ENCODE measurements at places on chromosomes 2 and 18.

GRCh38 chr2:218582076-218582475 lies 13.4 kb downstream of the CNOT9 start:
- DNase-seq: no peak

- peak; percentile 10 for DNase-seq
Observed at GRCh38 chr18:47036298-47036874, 965 bp upstream of the ELOA2 start.

GRCh38 chr2:215886022-215886421 lies 127.3 kb downstream of the MREG start:
- DNase-seq: no peak

DNA sequence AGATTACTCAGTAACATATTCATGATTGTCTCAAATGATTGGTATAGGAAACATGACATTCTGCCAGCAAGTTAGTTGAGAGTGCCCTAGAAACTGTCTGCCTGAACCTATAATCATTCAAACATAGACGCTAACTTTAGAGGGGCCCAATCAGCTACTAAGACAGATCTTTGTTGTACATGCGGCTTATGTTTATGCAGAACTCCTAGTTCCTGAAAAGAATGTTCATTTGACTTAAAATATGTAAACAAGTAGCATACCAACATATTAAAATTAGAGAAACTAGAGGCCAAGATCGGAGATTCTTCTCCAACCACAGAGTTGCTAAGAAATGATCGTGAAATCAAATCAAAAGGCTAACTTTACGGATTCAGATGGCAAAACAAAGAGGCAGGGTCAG lies 4.2 kb upstream of the METAP1D start:
- DNase-seq: no peak

- no peak for DNase-seq
Observed at GRCh38 chr2:112010751-112011150, 44.3 kb upstream of the TMEM87B start.

GRCh38 chr2:205937211-205937610 lies 148.8 kb downstream of the INO80D start:
- no peak for DNase-seq

DNA sequence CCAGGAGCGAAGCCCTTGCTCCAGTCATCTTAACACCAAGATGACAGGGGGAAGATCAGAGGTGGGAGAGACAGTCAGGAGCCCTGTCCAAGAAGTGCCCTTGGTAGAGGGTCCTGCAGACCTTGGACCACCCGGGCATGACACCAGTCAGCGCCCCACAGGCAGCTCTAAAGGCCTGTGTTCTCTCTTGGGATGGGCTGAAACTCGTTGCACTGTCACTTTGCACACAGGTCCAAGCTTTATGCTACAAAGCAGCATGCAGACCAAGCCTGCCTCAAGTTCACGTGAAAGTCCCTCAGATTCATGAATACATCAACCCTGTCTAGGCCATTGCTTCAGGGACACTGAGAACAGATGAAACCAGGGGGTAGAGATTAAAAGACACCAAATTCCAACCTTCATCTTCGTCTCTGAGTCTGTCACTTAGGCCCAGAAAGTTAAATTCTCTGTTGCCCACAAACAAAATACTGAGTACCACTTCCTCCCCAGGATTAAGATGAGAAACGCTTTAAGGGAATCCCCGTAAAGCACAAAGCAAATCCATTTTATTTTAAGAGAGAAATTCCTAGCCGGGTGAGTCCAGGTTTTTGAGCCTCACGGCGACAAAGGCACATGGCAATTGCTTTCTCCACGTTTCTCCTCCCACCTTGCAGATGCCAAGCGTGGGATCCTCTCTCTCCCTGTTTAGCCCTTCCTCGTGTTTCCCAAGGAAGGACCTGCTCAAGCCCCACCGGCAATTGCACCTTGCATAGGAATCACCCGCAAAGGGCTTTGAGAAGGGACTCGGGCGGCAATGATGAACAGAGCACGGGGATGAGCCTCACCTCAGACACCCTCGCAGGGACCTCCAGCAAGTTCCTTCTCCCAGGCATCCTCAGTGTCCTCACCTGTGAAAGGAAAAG lies 75.0 kb upstream of the ID2 start:
- no peak for DNase-seq

GRCh38 chr18:63686871-63687270 lies 15.9 kb upstream of the SERPINB11 start:
- DNase-seq: no peak

- no peak for DNase-seq
Observed at GRCh38 chr2:209577376-209578357, 153.8 kb downstream of the MAP2 start.

DNA sequence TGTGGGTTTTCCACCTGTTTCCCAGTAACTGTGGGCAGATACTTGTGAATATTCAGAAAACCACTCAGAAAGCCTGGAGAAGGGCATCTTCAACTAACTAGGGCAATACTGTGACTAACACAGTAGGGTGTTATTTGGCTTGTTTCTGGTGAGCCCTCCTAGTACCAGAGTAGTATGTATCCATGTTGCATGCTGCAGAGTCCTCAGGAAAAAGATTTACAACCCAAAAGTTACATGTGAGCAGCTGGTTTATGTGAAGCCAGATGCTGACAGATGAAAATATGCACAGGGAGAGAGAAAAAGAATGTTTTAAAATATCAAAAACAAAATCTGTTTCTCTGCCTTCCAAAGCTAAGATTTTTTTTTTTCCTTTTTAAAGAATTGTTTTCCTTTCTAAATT lies 333.2 kb upstream of the UBE2E3 start:
- DNase-seq: no peak

- no peak for DNase-seq
Observed at GRCh38 chr18:45340884-45341283, 274.4 kb upstream of the SLC14A2 start.

- DNase-seq: no peak
Observed at GRCh38 chr2:1644427-1644826, 99.9 kb downstream of the PXDN start.

DNA sequence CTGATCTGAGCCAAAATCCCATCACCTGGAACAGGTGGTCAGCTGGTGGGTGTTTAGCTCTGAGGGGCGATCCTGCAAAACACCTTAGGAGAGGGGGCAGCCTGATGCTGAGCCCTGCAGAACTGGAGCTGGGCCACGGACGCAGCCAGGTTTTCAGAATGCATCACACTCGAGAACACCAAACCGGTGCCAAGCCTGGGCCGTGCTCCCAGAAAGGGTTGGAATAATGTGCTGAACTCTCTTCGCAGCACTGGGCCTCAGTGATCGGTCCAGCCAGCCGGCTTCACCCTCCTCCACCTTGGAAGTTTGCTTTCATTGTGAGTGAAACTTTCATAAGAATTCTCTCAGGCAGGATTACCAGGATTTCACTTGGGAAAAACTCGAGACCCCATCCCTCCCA lies 56.5 kb upstream of the TTC39C start:
- DNase-seq: no peak

GRCh38 chr2:50651676-50652075 lies 380.3 kb downstream of the NRXN1 start:
- no peak for DNase-seq

- DNase-seq: peak; percentile 75
Observed at GRCh38 chr2:181715033-181715630, 34.8 kb upstream of the NEUROD1 start.

DNA sequence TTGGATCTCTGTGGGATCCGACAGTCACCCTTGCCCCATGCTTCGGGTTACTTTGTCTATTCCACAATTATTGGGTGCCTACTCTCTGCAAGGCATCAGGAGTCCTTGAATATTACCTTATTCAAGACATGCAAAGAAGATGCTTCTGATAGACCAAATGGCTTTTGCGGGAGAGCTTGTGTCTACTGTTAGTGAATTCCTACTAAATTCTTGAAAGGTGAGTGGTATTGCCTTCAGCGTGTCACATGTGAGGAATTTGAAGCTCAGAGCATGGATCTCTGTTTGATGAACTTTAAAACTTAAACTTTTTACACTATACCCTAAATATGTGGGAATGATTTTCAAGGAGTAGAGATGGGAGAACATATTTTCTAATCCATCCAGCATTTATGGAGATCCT lies 184.4 kb downstream of the LTBP1 start:
- DNase-seq: no peak

DNA sequence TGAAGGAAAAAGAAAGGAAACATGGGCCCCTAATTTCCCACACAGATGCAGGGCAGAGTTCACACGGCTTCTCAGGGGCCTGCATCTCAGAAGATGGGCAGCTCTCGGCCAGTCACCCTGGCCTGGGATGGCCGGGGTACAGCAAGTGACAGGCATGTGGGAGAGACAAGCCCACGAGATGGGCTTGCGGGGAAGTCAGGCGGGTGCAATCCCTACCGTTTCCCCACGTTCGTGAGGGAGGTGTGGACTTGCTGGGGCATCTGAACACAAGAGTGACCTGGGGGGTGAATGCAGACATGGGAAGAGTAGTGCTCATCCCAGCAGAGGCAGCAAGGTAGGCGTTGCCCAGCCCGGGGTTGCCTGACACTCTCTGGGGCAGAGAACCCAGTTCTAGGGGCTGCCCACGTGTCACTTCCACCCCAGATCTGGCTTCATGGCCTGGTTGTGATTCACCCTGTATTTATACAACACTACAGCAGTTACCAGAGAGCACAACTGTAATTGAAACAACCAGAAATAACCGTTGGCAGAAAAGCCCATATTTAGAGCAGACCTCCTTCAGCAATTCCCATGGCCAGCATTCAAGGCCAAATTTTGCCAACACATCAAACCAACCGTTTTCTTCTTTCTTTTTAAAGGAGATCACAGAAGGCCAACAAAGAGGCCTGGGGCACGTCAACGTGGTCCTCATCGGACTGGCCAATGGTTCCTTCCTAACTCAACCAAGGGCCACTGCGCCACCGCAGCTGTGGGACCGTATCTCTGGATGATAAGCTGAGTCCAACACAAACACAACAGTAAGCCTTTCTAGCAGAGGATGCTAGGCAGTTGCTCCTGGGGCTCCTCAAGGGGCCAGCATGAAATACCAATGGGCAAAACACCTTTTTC lies 58.4 kb downstream of the PARD6G start:
- DNase-seq: no peak

GRCh38 chr2:15989559-15989958 lies 49.2 kb downstream of the MYCN start:
- DNase-seq: no peak

GRCh38 chr2:174574657-174575056 lies 22.9 kb downstream of the WIPF1 start:
- no peak for DNase-seq

- DNase-seq: no peak
Observed at GRCh38 chr18:11905613-11906012, 2.5 kb downstream of the MPPE1 start.

DNA sequence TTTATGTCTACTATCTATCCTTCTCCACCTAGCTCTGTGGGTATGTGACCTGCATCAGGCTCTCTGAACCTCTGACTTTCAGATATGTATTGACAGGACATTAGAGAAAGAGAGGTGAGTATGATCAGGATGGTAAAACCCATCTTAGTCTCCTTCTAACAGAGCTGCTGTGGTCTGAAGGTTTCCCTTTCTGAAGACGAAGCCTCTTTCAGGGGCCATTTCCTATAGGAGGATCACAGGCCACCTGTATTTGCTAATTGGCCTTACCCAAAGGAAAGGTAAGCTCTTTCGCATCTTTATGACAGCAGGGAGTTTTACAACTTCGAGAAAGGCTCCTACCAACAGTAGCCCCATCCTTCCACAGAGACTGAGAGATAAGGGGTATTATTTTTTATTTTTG lies 442.9 kb downstream of the KCNJ3 start:
- no peak for DNase-seq

GRCh38 chr2:191202209-191202721 lies 42.9 kb upstream of the MYO1B start:
- no peak for DNase-seq

GRCh38 chr2:39334529-39334928 lies 90.8 kb upstream of the CDKL4 start:
- no peak for DNase-seq

- DNase-seq: no peak
Observed at GRCh38 chr2:172859581-172860335, 124.1 kb downstream of the RAPGEF4 start.

GRCh38 chr18:49250816-49251388 lies 209.5 kb downstream of the DYM start:
- no peak for DNase-seq

DNA sequence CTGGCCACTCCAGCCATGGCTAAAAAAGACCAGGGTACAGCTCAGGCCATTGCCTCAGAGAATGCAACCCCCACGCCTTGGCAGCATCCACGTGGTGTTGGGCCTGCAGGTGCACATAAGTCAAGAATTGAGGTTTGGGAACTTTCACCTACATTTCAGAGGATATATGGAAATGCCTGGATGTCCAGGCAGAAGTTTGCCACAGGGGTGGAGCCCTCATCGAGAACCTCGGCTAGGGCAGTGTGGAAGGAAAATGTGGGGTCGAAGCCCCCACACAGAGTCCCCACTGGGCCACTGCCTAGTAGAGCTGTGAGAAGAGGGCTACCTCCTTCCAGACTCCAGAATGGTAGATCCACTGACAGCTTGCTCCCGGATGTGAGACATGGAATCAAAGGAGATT lies 477.3 kb downstream of the LPIN1 start:
- DNase-seq: no peak

DNA sequence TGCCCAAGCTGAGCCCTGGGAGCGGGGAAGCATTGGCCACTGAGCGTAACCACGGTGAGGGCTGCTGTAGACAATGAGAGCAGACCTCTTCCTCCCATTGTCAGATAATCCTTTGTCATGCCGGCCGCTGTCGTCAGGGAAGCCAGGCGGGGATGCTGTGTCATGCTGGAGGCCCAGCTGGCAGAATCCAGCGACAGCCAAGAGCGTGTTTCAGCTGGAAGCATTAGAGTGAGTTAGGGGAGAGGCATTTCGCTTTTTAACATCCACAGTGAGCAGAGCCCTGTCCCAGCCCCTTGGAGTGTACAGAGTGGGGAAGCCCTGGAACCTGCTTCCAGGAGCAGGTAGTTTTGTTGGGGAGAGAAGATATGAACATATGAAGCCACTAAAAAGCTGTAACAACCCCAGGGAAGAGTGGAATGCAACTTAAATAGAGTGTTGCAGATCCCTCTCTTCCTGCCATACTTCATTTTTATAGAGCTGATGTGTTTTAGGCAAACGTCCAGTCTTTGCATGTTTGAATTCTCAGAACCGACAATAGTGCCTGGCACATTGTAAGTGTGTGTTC lies 7.0 kb downstream of the CTIF start:
- DNase-seq: no peak

- DNase-seq: no peak
Observed at GRCh38 chr2:118805064-118805690, 42.3 kb downstream of the EN1 start.

DNA sequence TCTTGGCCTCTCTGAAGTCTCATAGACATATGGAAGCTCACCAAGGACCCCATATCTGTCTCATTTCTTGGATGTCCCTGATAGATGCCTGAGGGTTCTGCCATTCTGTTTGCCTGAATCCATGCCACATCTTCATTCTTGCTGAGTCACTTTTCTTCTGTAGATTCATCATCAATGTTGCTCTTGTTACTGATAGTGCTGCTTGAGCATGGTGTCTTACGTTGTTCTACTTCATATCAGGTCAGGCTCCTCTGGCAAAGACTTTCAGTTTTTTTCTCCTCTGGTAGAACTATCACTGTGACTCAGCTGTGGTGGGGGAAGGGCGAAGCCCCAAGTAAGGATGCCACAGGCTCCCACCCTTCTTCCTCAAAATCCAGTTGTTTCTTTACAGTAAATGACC lies 885.2 kb downstream of the DCDC2C start:
- DNase-seq: no peak

All from activated CD4-positive, alpha-beta memory T cell treated with anti-CD3 and anti-CD28 coated beads for 36 hours (primary cell).